Left forelimb (tissue), 1 donor: ENCODE measurements at places on chromosomes 16 and 17.

DNA sequence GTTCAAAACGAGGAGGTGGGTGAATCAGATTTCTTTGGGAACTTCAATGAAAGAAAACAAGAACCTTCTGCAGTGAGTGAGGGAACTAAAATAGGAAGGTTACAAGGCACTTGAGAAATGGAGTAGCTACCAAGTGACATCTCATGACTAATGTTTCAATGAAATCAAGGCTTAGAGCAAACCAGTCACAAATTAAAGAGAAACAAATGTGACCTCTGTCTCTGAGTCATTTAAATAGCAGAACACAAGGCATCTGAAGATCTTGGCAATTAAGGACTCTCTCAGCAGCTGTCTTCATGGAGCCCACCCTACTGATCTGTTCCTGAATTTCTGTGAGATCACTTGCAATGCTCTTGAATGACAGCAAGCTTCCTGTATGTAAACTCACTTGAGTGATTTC is 109.5 kb downstream of the CDH11 start:
- no peak for DNase-seq

DNA sequence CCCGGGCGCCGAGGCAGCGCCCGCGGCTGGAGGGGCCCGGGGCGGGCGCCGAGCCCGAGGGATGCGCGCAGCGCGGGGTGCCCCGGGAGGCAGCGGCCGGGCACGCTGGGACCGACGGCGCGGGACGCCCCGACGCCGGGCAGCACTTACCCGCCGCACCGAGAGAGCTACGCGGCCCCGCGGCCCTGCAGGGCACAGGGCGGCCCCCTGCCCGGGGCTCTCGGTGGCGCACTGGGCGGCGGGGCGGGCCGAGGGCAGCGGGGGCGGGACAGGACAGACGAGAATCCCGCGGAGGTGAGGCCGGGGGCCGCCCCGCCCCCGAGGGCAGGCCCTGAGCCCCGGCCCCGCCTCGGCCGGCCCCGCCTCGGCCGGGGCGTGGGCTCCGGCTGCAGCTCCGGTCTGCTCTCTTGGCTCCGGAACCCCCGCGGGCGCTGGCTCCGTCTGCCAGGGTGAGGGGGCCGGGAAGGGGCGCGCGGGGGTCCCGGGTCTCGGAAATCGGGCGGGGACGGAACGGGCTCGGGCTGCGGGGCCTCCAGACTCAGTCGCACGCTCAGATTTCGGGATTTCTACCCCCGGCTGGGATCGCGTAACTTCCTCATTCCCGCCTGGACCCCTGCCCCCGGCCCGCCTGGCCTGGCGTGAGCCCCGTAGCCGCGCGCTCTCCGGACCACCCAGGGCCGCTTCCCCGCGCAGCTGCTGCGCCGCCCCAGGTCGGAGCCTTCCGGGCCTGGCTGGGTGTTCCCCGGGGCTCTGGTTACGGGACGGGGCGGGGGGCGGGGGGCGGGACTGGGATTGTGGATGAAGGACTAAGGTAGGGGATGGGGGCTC is at the start of gene PLD2:
TSS of gene PLD2 (plus strand) at position 376 of the 828 bp plus-strand sequence. CDS start 621 bp downstream, outside the sequence.
- DNase-seq = peak; percentile 88

- DNase-seq = no peak
Observed at GRCh38 chr17:6592173-6592572, 35.8 kb upstream of the PITPNM3 start.

DNA sequence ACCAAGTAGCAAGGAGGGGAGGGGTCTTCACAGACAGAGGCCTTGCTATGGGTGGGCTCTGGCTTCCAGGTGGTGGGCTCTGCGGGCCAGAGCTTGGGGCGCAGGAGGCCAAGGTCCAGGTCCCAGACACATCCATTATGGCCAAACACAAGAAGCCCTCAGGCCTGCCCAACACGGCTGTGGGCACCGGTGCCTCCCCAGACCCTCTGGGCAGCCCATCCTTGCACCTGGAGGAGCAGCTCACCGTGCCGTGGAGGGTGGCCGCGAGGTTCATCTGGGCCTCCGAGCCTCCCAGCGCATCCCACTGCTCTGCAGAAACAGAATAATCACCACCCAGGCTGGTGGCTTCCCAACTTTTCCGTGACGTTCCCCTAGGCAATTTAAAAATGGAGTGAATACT is 55.9 kb downstream of the TBC1D16 start:
- DNase-seq = no peak

DNA sequence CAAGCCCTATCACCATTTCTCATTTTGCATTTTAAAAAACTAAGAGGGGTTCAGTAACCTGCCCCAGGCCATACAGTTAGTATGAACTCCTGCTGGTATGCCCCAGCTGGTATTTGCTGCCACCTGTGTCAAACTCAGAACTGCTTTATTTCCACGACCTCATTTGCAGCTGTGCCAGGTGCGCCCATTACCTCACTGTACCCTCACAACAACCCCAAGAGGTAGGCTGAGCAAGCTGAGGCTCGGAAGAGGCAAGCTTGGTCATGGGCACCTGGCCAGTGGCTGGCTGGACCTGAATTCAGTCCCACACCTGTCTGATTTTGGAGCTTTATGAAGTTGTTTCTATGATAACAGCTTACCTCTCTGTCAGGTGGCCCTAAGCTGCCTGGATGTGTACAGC is 7.6 kb downstream of the EPN2 start:
- no peak for DNase-seq

DNA sequence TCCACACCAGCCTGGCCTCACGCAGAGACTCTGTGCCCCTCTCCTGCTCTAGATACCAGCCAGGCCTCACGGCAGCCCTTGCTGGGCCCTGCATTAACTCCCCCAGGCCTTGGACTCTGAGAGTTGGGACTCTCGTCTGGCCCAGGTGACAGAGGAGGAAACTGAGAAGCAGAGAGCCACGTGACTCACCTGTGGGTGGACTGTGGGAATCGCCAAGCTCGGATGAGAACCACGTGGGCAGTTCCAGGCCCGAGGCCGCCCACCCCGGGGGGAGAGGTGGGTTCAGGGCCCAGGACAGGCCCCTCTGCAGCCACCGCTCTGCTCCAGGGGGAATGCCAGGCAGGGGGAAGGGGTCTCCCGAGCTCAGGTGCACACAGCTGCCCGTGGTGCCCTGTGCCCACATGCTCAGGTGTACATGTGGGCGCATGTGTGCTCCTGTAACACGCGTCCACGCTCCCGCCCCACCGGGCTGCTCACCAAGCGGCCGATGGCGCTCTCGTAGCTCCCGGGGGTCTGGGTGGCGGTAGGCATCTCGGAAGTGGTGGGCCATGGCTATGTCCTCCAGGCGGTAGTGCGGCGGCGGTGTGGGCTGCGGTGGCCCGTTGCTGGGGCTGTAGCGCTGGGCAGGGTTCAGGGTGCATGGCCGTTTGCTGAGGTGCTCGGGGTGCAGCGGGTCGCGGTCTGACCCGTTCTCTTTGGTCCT is 18.3 kb upstream of the PABPN1L start:
- no peak for DNase-seq

DNA sequence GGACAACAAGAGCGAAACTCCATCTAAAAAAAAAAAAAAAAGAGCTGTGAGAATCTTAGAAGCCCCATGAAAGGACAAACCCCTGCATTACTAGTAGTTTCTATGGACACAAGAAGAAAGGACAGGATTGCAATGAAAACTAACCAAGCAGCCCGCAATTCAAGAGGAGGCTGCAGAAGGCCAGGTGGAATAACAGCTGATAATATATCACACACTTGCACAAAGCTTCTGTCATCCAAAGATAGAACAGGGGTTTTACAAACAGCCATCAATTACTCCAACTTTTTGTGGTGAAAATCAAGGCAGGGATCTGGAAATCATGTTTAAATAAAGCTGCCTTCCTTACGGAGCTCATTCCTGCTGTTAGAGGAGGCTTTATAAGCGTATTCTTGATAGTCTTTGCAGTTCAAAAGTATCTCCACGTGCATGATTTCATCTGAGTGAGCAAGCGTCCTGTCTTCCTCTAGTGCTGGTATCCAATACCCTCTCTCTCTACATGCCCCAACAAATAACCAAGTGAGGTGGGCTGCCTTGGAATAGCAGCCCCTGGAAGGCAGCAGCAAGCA is 23.1 kb upstream of the TMEM94 start:
- DNase-seq = no peak

GRCh38 chr17:47819475-47819874 is 2.1 kb downstream of the OSBPL7 start:
- DNase-seq = no peak

DNA sequence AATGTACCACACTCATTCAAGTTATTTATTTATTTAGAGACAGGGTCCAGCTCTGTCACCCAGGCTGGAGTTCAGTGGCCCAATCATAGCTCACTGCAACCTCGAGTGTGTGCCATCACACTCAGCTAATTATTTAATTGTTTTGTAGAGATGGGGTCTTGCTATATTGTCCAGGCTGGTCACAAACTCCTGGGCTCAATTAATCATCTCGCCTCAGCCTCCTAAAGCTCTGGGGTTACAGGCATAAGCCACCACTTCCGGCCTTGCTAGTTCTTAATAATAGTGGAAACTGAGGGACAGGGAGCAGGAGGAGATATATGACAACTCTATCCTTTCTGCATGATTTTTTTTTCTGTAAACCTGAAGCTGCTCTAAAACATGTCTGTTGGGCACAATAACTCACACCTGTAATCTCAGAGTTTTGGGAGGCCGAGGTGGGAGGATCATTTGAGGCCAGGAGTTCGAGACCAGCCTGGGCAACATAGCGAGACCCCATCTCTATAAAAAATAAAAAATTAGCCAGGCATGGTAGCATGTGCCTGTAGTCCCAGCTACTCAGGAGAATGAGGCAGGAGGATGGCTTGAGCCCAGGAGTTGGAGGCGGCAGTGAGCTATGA is 11.7 kb upstream of the EXOC7 start:
- DNase-seq = no peak
